ENCODE measurements at places on chromosomes 13 and 19.

DNA sequence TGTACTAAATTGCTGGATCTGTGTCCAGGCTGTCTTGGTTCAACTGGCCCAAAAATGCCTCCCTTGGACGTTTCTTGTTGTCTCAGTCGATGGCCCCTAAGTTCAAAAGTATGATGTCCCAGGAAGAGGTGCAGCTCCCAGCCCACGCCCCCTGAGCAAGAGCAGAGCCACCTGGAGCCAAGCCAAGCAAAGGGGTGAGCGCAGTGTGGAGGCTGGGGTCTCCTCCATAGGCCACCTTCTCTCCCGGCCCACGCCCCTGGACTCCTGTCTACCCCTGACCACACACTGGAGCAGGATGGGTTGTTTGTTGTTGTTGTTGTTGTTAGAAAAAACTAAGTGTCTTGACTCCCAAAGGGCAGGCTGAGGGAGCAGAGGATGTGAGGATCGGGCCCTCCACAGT lies 26.0 kb upstream of the NPAS1 start:
- DNase-seq, result no peak

DNA sequence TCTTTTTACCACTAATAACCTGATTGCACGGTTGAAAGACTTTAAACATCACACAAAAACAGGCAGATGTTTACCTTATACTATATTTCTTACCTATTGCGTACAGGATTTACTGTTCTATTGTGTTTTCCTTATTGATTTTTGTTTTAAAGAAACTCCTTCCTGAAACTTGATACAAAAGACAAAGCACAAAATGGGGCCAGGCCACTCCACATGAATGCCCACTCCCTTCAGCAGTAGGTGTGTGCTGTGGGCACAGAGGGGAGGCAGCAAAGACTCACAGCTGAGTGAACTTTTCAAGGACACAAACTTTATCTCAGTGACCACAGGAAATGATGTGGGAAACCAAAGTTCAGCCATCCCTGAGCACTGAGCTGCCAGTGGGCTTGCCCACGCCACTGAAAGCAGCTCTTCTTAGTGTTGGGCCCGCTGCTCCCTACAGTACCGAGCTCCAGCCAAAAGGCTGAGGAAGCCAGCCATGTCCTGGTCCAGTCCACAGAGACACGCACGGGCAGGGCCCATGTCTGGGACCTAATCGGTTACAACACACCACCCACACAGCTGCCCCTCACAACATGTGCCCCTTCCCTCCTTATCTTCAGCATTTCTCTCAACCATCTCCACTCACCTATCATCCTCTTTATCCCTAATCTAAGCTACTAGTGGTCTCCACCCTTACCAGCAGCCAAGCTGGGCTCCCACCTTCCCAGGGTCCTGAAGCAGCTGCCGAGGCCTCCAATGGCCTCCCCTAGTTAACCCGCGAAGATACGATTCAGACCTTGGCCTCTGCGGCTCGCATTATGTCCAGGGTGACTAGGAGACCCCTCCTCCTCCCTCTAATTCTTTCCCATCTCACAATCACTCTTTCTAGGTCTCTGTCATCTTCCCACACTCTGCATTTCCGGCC lies 39.5 kb downstream of the ATP7B start:
- no peak for DNase-seq

DNA sequence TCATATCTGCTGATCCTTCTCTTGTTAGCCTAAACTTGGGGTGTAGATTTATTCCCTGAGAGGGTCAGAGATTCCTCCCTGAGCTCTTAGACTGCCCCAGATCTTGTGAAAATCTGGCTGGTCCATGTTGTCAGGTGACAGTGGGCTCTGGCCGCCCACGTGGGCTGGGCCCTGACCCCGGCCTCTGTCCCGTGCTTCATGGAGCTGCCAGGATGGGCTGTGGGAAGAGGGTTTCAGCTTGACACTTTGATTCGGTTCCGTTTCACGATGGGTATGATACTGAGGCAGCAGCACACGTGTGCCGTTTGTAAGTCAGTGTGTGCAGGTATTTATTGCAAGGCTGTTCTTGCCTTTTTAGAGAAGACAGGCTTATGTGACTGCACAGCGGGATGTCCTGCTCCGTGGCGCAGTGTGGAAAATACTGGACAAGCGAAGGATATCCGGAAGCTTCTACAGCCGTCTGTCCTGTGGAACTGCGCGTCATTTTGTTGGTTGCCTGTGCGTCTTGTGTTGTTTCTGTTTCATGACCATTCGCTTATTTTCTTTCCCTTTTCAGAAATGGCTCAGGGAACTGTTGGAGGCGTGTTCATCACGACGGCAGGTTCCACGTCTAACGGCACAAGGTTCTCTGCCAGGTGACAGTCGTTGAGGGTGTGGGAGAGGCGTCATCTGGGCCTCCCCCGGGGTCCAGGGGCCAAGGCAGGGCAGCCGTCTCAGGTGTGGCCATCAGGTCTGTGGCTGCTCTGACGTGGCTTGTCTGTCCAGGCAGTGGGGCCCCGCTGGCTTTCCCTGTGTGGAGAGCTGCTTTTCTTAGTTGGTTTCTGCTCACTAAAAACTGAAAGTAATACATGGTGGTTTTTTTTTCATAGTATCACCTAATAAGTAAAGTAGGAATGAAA lies 20.5 kb downstream of the ATP4B start:
- DNase-seq, result no peak

DNA sequence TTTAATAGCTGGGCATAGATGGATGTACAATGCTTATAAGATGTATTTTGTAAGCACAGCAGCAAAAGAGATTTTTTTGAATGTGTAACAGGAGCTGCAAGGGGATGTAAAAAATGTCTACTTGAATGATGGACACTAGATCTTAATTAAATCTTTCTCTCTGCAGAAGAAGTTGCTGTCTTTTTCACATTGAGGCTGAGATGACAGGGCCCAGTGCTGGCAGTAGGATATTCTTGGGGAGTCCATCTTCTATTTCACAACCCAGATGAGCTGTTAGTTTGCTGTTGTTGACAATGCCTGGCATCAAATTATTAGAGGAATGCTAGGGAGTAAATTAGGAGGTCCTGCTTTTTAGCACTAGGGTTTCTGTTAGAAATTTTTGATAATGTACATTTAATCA lies 698.7 kb downstream of the SLITRK5 start:
- no peak for DNase-seq

DNA sequence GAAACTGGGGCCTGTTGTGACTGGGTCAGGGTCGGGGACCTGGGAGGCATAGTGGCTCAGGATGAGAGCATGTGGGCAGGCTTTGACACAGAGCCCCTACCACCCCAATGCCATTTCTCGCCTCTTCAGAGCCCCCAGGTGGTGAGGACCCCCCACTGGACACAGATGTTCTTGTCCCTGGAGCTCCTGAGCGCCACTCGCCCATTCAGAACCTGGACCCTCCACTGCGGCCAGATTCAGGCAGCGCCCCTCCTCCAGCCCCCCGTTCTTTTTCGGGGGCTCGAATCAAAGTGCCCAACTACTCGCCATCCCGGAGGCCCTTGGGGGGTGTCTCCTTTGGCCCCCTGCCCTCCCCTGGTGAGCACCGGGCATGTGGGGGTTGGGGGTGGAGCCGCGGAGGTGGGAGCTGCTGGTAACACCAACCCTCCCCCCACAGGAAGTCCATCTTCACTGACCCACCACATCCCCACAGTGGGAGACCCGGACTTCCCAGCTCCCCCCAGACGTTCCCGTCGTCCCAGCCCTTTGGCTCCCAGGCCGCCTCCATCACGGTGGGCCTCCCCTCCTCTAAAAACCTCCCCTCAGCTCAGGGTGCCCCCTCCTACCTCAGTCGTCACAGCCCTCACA lies 10.4 kb downstream of the IGFLR1 start:
- no peak for DNase-seq

GRCh38 chr19:13098277-13099072 lies 4.2 kb downstream of the LYL1 start:
- DNase-seq, result no peak

- no peak for DNase-seq
These were observed 2099.2 kb upstream of the PCDH20 start for GRCh38 chr13:63514886-63515285.

GRCh38 chr13:64506246-64506645 lies 2723.9 kb downstream of the PCDH9 start:
- DNase-seq, result no peak

- no peak for DNase-seq
These were observed 17.1 kb downstream of the TSHZ3 start for GRCh38 chr19:31332096-31332495.

DNA sequence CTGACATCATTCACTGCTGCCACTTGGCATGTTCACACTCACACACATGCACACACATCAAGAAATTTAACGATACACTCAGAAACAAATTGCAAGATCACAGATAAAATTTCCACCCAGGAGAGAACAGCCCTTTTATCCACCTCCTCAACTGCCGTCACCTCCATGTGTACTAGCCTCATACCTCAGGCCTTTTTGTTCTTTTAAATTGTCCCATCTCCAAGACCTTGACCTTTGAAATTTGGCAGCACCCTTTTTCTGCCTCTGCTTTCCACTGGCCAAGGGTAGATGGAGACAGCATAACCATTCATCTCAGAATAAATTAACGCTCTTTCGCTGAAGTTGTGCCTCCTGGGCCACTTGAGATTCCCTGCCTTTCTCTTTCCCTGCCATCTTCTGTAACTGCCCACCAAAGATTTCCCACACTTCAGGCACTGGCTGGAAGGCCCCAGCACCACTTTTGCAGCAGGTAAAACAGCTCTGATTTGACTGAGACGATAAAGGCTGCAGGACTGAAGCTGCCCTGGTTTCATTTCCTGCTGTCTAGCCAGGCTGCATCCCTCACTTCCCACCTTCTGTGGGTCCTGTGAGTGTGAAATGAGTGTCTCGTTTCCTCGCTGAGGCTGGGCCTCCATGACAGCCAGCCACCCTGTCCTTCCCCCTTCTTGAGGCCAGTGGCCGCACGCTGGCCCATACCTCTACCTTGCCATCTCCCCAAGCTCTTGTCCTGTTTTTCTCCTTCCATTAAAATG lies 39.3 kb downstream of the MBNL2 start:
- DNase-seq, result no peak

DNA sequence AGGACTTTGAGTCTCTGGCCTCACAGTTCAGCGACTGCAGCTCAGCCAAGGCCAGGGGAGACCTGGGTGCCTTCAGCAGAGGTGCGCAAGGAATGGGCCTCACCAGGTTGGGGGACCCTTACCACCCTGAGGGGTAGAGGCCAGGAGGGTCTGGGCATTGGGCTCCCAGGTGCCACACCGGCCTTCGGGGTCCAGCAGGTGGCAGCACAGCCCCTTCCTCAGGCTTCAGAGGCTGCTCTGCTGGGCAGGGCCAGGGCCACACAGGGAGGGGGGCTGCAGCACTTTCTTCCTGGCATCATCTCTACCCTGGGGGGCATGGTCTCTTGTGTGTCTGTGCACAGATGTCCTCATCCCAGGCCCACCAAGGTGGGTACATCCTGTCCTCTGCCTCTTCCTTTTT lies 12.9 kb downstream of the PIN1 start:
- DNase-seq, result no peak

GRCh38 chr19:6822311-6822670 lies 49.8 kb downstream of the VAV1 start:
- no peak for DNase-seq

DNA sequence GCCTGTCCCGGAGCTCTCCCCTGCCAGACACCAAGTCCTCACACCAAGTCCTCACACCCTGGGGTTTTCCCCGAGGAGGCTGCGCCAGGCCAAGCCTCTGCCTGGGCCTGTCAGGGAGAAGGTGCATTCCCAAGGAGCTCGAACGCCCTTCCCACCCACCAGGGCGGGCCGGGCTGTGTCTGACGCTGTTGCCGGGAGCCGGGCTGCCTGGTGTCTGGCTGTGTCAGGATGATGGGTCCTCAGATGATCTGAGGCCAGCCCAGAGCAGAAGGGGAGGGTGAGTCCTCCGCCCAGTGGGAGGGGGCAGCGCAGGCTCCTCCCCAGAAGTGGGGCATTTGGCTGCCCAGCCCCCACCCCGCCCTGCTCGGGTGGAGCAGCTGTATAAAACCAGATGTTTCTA lies 2.3 kb upstream of the HAS1 start:
- no peak for DNase-seq

- DNase-seq, result peak; percentile 89
These were observed 509 bp upstream of the HDGFL2 start for GRCh38 chr19:4471403-4472173.

GRCh38 chr19:28502879-28503734 lies 709.8 kb downstream of the UQCRFS1 start:
- DNase-seq, result no peak

- no peak for DNase-seq
These were observed 254.3 kb upstream of the SLITRK1 start for GRCh38 chr13:84136582-84136981.

- no peak for DNase-seq
These were observed 64.6 kb upstream of the ARHGEF7 start for GRCh38 chr13:111050539-111050879.
